Renal cortical epithelial cell (primary cell): ENCODE measurements at places on chromosomes 13 and 19.
A peak's percentile ranks its signal among the peaks of the same experiment; 100 is the strongest.

DNA sequence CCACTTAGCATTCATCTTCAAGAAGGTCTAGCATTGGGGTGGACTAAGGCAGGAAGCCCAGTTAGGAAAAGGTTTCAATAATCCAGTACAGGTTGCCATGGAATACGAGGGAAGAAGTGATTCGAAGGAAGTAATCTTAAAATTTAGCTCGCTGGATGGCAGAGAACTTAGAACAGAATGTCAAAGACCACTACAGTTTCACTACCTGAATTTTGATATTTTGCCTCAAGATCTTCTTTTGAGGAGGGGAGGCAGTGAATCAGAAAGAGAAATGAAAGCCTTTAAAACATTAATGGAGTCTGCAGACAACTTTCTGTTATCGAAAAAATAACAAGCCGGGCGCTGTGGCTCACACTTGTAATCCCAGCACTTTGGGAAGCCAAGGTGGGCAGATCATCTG is 7.0 kb upstream of the RAB8A start:
- DNase-seq, result no peak

DNA sequence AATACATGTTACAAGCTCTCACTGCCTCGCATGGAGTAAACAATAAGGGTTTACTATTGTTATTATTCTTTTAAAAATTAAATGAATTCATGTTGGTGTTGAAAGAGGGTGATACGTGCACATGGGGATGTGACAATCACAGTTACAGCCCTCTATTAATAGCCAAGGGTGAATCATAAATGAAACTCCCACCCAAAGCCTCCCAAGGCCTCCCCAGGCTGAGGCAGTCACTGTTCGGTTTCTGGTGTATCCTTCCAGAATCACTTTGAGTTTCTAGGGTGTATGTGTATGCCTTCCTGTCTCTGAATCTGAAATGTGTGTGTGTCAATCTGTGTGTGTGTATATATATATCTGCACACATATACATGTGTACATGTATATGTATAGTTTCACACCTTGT is 73.4 kb downstream of the AKAP11 start:
- DNase-seq, result no peak

GRCh38 chr13:23771552-23771951 is 117.6 kb downstream of the MIPEP start:
- DNase-seq, result peak; percentile 73

DNA sequence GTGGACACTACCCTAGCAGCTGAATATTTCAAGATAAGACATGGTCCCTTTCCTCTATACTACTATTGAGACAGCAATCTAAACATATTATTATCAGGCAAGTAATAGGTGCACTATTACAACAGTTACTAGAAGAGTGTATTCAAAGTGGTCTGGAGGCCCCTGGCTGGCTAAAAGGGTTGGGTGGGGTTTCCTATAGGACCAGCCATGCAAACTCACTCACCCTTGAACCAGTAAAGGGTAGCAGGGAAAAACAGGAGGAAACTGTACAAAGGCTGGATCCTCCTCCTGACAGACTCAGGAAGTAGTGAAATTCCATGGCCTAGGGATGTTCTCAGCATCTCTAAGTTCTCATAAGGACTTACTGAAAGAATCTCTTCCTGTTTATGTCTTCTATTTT is 7.7 kb downstream of the SMAD9 start:
- no peak for DNase-seq

DNA sequence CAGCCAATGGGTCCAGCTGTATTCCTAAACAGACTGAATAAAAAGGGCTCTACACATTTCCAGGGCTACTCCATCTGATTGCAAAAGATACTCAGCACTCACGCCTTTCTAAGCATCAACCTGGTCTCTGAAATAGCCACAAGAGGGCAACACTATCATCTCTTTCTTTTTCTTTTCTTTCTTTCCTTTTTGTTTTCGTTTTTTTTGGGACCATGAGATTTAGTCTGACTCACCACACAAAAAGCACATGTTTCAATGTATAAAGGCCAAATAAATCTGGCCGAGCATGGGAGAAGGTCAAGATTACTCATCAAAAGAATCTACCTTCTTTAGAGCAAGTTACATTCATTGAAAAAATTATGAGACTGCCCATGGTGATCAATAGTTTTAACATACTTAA is 805.6 kb upstream of the ARGLU1 start:
- peak; percentile 91 for DNase-seq

GRCh38 chr19:30350692-30351663 is 21.2 kb upstream of the ZNF536 start:
- DNase-seq, result no peak

- peak; percentile 86 for DNase-seq
These were observed 989 bp upstream of the SSC5D start for GRCh38 chr19:55486971-55487923.

DNA sequence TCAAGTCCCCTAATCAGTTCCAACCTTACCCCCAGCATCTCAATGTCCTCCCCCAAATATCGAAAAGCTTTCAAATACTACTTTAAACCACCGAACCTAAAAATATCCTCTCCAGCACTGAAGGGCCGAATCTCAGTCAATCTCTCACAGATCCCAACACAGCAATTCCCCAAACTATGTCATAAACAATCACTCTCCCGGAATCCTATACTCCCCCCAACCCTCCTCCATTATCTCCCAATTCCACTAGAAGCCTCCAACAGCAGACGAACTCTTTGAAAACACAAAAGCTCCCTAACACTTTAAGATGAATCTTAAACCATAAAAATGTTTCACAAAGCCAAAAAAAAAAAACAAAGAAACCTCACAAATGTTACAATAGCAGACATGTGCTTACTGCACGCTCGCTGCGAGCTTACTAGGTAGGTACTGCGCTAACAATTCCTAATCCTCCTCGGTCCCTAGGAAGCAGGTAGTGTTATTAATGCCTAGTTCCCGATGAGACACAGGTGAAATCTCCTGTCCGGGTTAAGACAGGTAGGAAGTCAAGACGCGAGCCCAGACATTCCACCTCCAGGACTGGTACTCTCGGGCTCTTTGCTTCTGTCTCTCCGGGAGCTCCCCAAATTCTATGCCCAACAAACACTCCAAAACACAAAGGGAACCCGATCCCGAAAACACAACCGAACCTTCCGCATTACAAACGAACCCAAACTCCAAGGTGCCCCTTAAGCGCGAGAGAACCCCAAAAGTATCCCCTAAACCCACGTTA is 14.2 kb downstream of the FBXO46 start:
- peak; percentile 38 for DNase-seq

GRCh38 chr13:30119476-30119875 is 187.9 kb downstream of the KATNAL1 start:
- peak; percentile 79 for DNase-seq
